ENCODE measurements at places on chromosomes 13 and 19.

- no peak for DNase-seq
Observed at GRCh38 chr13:42614436-42615035, 40.6 kb downstream of the TNFSF11 start.

DNA sequence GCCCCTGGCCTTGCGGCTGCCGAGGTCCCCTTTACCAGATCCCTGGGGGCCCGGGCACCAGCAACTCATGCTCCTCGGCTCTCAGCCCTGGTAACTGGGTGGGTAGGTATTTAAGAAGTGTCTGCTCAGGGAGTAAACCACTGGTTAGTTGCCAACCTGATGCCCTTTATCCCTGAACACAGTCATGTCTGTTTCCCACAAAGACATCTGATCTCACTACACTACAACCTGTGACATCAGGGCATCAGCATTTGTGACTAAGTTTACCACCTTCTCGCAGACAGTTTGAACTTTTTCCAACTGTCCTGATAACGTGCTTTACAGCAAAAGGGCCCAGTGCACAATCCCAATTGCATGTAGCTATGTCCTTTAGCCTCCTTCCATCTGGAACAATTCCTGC is 22.0 kb downstream of the GGACT start:
- DNase-seq, result no peak

GRCh38 chr19:2053601-2054389 is 2.8 kb upstream of the MKNK2 start:
- peak; percentile 67 for DNase-seq

DNA sequence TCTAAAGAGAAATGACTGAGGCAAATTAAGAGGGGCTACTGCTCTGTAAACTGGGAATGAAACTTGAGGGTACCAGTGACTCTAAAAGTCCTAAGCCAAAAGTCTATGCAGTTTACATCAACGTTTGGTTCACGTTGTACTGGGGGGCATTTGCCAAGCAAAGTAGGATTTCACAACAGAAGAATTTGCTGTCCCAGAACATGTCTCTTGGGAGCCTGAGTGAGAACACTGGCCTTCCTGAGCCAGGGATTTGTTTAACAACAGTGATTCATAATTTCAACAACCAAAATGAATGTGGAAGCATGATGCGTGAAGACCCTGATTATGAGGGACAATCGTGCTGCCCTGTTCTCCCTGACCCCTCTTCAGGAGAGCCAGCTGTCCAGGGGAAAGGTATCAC is 178.0 kb downstream of the OXGR1 start:
- no peak for DNase-seq

DNA sequence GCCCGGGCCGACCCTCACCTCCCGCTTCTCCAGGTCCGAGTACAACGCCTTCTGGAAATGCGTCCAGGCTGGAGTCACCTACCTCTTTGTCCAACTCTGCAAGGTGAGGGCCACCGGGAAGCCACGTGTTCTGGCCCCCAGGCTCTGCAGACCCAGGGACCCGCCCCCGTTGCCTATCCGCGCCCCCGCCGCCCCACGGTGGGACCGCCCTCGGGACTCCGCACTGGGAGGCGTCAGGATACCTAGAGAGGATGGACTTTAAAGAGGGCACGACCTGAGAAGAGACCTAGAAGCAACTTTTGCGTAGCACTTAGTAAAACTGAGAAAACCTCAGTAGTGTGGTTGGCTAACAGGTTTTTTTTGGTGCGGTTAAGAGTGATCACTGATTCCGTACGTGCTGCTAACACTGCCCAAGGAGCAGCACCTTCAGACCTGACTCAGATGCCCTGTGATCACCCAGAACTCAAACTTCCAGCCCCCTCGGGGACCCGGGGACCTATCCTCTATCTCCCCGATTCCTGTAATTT is 492 bp downstream of the TMEM147 start:
- DNase-seq, result no peak

- no peak for DNase-seq
Observed at GRCh38 chr13:39402221-39402970, 200.6 kb downstream of the LHFPL6 start.

GRCh38 chr19:6271721-6272410 is 7.9 kb downstream of the MLLT1 start:
- DNase-seq, result peak; percentile 88

DNA sequence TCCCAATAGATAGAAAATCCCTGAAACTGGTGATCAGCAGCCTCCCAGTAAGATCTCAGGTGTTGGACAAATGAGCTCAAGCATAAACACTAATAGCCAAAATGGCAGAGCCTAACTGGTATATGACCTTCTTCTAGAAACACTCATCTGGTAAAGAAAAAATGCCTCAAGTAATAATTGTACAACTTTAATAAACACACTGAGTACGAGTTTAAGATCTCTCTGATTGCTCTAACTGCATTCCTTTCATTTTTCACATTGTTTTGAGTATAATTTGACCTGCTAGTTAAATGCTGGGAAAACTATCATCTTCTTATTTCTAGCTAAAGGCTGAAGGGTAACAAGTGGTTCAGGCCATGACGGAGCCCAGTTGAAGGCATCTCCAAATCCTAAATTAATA is 2009.5 kb upstream of the PCDH20 start:
- no peak for DNase-seq

DNA sequence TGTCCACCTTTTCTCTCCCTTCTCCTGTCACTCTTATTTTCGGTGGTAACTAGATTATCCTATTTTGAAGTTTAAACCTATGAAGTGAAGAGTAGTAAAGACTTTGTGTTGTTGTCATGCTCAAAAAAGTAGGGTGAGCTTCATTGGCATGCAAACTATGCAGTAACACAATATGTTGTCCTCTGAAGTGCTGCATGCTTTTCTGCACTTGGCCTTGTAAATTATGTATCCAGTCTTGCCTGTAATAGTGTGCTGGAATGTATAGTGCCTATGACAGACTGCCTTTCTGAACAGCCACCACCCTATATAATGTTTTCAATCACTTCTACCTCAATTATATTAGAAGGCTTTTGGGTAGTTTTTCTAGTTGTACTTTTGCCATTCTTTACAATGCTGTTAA is 1198.2 kb upstream of the PCDH20 start:
- DNase-seq, result no peak

DNA sequence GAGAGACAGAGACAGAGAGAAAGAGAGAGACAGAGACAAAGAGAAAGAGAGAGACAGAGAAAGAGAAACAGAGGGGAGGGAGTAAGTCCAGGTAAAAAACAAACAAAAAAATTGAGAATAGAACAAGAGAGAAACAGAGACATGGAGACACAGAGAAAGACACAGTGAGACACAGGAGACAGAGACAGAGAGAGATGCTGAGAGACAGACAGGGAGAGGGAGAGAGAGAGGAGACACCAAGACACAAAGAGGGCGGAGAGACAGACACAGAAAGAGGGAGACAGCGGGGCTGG is 5.8 kb upstream of the PROZ start:
- DNase-seq, result no peak

DNA sequence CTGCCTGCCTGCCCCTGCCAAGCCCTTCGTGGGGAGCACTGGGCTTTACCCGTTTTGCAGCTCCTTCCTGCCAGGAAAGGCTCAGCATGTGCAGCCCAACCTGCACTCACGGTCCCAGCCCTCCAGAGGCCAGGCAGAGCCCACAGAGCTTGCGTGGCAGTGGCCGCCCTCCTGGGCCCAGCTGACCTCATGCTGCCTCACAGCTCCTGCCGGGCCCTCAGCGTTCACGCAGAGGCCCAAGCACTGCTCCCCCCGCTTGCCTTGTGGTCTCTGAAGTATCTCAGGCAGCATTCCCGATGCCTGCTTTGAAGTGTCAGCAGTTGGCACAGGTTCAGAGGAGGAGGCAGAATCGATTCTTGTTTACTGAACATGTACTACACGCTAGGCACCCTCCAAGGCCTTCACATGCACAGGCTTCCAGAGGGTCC is 32.5 kb downstream of the CAPN12 start:
- DNase-seq, result no peak

DNA sequence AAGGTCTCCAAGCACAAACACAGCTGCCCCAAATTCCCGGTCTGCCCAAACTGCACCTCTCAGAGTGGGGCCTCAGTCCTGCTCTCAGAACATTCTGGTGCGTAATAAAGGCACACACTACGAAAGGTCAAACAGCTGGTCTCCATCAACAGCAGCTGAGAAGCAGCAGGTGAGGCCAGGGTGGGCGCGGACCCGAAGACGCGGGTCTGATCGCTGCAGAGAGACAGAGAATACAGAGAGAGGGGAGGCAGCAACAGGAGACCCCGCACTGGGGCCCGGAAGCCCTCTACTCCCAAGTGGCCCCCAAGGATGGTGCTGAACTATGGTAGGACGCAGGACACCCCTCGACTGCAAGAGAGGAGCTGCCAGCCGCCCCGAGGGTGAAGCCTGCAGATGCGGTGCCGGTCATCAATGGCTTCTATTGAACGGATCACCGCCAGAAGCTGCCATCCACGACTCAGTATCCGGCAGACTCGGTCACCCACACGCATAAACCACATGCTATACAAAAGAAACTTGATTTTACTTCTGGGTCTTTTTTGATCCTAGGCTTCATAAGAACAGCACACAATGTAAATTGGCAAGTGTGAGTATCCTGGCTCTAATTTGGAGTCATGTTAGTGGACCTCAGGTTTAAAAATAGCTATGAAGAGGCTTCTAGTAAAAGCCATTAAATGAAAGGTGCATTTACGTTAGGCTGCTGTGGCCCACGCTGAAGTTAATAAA is 33.4 kb downstream of the STK24 start:
- DNase-seq, result no peak

GRCh38 chr19:887599-887998 is 5.4 kb downstream of the MED16 start:
- DNase-seq, result peak; percentile 34
